ENCODE measurements at places on chromosomes 3 and 15. TPM values are rescaled to one million over a fixed set of nuclear protein-coding genes. Genes with fewer than 3 reads are reported as not detected.
A peak's percentile ranks its signal among the peaks of the same experiment; 100 is the strongest.

The LRRC15 gene
- total RNA-seq: not detected

The SV2B gene
- not detected for total RNA-seq

GRCh38 chr3:12975748-12976522 is 97.3 kb downstream of the IQSEC1 start:
- no peak for DNase-seq
- no peaks in the 10 kb centered on the region for H3K4me1 ChIP-seq
- no peak overlapping the region for H3K4me3 ChIP-seq
- no peaks in the 10 kb centered on the region for H3K36me3 ChIP-seq
- no peak overlapping the region for H3K27ac ChIP-seq
- H3K27me3 ChIP-seq: no peaks in the 10 kb centered on the region

DNA sequence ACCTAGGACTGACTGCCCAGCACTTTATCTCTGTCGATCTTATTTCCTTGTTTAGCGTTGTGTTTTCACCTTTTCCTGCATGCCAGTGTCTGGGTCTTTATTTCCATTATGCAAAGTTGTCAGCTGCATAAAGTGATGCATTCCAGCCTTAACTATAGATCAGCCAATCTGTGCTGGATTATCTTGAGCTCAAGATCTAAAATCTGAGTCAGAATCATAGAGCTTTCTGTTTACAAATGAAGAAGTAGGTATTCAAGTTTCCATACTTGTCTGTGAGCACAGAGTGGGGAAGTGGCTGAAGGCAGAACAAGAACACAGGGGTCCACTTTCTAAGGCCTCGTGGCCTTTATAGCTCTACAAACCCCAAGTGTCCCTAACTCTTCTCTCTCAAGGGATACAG is 82.4 kb upstream of the PLCL2 start:
- H3K4me1 ChIP-seq: no peaks in the 10 kb centered on the region
- H3K27ac ChIP-seq: no peak overlapping the region
- H3K27me3 ChIP-seq: peaks cover 2% of the 10 kb centered on the region
- no peak overlapping the region for H3K4me3 ChIP-seq
- no peak for DNase-seq
- H3K36me3 ChIP-seq: no peaks in the 10 kb centered on the region

DNA sequence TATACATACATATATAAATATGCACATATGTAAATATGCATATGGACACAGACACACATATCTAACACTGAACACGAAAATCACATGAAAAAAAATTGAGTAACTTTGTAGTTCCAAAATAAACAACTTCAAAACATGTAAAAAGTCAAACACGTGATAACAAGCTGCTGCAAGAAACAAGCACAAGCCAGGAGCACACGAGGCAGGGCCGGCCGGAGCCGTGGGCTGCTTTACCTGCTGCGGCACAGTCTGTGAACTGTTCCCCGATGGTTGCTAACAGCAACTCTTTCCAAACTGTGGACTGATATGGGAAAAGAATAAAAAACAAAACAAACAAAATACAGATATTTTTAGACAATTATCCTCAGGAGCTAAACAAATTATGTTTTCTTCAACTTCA is 31.6 kb downstream of the EIF4E3 start:
- DNase-seq: no peak
- peak overlapping the region; percentile 64 for H3K27ac ChIP-seq
- H3K27me3 ChIP-seq: no peaks in the 10 kb centered on the region
- H3K4me3 ChIP-seq: no peak overlapping the region
- peaks cover 7% of the 10 kb centered on the region for H3K36me3 ChIP-seq

Measured in neural crest cell (in vitro differentiated cells).